ENCODE measurements at places on chromosomes 4 and X. TPM values are rescaled to one million over a fixed set of nuclear protein-coding genes. Genes with fewer than 3 reads are reported as not detected.

The MAP7D2 gene
- 0.07 TPM for total RNA-seq

The EXOC1L gene
- total RNA-seq: not detected

The ZCCHC18 gene
- total RNA-seq: 0.52 TPM

The MAGEB17 gene
- not detected for total RNA-seq

The ERVMER34-1 gene
- not detected for total RNA-seq

The PDCL2 gene
- not detected for total RNA-seq

The RTL9 gene
- 0.13 TPM for total RNA-seq

The SMARCA1 gene
- total RNA-seq: 70.9 TPM

The SSX2 gene
- total RNA-seq: not detected

The PDLIM3 gene
- 62.4 TPM for total RNA-seq

The CTAG2 gene
- not detected for total RNA-seq

The UGT8 gene
- 0.10 TPM for total RNA-seq

The HAUS3 gene
- total RNA-seq: 7.8 TPM

The AR gene
- 7.3 TPM for total RNA-seq

The BBS12 gene
- total RNA-seq: 7.9 TPM

The MID2 gene
- 11.9 TPM for total RNA-seq

The ERAS gene
- total RNA-seq: 0.13 TPM

The MORC4 gene
- 42.1 TPM for total RNA-seq

The HPRT1 gene
- total RNA-seq: 19.7 TPM

The CXXC4 gene
- not detected for total RNA-seq

The GCNA gene
- 2.9 TPM for total RNA-seq

The CABS1 gene
- not detected for total RNA-seq

The DRD5 gene
- not detected for total RNA-seq

The LGI2 gene
- 0.23 TPM for total RNA-seq

The KIF4A gene
- 2.2 TPM for total RNA-seq

The RADX gene
- total RNA-seq: 1.4 TPM

The SMR3B gene
- total RNA-seq: not detected

The TMEM187 gene
- total RNA-seq: 8.5 TPM

The NSUN7 gene
- not detected for total RNA-seq

The XIAP gene
- total RNA-seq: 52.7 TPM

The GAGE2A gene
- not detected for total RNA-seq

The ALB gene
- not detected for total RNA-seq

The STOX2 gene
- 1.1 TPM for total RNA-seq

The EREG gene
- 7.9 TPM for total RNA-seq

The BTK gene
- not detected for total RNA-seq

The CCDC120 gene
- 0.98 TPM for total RNA-seq

The LRIT3 gene
- total RNA-seq: 0.03 TPM

The PDGFRA gene
- total RNA-seq: 298 TPM

The TIMM17B gene
- 20.5 TPM for total RNA-seq

The RPA4 gene
- total RNA-seq: 1.2 TPM

The HTR2C gene
- not detected for total RNA-seq

The SPATA4 gene
- total RNA-seq: 0.23 TPM

The MAMLD1 gene
- total RNA-seq: 1.1 TPM

The ARL9 gene
- 0.07 TPM for total RNA-seq

The CXorf58 gene
- total RNA-seq: not detected

The GALNTL6 gene
- not detected for total RNA-seq

The ART3 gene
- total RNA-seq: not detected

The ASB12 gene
- total RNA-seq: not detected
